LoVo (cell line): ENCODE measurements at places on chromosomes 3 and 15.

DNA sequence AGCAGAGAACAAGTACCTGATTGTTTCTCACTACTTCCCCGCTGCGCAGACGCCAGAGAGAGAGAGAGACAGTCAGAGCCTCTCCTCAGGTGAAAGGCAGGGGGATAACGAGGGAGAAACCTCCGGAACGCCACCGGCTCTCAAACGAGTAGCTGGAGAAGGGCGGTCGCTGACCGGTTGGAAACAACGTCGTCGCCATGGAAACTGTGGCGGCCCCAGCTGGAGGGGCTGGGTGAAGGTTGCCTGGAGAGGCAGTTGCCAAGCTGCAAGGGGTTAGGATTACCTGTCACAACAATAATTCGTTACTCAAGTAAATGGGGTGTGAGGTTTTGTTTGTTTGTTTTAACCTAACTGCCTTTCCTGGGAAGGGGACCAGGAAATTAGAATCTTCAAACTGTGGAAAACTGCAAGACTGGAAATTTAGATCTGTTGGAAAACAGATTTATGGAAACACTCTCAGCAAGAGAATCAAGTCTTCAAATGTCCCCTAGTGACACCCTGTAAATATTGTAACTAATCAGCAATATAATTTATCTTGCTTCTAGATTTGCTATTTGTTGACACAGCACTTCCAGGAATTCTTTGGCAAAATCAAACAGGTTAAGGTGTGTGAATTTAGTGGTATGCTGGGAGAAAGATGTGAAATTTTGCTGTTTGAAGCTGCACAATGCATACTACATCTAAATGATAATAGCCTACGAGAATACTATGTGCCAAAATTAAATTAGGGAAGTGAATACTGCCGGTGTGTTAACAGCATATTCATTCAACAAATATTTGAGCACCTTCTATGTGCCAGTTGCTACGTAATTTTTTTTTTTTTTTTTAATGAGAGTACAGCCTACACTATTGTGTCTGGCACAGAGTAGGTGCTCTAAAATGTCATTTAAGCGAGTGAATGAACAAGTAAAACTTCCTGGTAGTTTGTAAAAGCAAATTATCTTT lies at the start of gene DNAH12:
TSS of gene DNAH12 (minus strand) at position 164 of the 945 bp plus-strand sequence. CDS start 1,474 bp downstream, outside the sequence.
- peak; percentile 25 for DNase-seq

GRCh38 chr15:51377038-51377786 lies 35.8 kb downstream of the GLDN start:
- no peak for DNase-seq

GRCh38 chr3:42778644-42779043 lies 5.6 kb upstream of the CCDC13 start:
- no peak for DNase-seq

DNA sequence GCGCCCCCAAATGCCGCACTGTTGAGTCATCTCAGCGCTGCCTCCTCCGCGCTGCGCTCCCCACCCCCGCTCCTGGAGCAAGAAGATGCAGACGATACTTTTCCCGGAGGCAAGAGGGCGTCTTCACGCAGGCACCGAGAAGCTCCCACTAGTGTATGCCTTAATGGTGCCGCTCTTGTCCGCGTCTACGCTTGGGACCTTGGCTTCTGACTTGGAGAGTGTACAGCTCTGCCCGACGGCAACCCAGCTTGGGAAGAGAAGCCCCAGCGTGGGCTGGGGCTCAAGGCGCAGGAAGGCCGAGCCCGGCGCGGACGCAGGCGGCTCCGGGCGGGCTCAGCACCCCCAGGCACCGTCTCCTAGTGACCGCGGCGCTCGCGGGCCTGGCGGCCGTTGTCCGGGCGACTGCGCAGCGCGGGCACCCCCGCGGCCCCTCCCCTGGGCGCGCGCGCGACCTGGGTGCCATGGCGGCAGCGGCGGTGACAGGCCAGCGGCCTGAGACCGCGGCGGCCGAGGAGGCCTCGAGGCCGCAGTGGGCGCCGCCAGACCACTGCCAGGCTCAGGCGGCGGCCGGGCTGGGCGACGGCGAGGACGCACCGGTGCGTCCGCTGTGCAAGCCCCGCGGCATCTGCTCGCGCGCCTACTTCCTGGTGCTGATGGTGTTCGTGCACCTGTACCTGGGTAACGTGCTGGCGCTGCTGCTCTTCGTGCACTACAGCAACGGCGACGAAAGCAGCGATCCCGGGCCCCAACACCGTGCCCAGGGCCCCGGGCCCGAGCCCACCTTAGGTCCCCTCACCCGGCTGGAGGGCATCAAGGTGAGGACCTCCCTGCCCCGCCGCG lies at the start of gene P4HTM:
TSS of gene P4HTM (plus strand) at position 446 of the 840 bp plus-strand sequence. CDS start at position 462, 16 bp downstream.
- peak; percentile 90 for DNase-seq

GRCh38 chr3:69180869-69181591 lies 58.6 kb upstream of the LMOD3 start:
- no peak for DNase-seq

DNA sequence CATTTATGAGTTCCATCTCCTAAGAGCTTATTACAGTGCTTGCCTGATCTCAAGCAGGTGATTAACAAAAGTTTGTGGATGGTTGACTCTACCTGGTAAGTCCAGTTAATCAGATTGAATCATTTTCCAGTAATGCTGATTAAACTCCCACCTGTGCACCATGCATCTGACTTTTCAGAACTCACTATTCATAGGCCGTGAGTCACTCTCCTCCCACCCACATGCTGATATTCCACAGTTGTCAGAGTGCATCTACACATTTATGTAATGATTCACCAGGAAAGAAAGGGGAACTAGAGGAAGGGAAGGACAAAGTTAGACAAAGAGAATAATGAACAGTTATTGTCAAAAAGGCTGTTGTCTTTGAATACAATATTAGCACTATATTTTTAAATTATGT lies 106.2 kb upstream of the UBE3A start:
- DNase-seq, result no peak

GRCh38 chr3:43587303-43587702 lies 34.5 kb downstream of the ANO10 start:
- DNase-seq, result no peak

DNA sequence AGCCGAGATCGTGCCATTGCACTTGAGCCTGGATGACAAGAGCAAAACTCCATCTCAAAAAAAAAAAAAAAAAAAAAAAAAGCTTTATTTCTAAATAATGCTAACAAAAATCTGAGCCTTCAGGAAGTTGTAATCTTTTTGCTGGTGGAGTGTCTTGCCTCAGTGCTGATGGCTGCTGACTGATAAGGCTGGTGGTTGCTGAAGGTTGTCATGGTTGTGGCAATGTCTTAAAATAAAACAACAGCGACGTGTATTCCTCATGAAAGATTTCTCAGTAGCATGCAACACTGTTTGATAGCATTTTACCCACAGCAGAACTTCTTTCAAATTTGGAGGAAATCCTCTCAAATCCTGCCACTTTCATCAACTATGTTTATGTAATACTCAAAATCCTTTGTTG lies 77.4 kb upstream of the PTPRG start:
- no peak for DNase-seq

DNA sequence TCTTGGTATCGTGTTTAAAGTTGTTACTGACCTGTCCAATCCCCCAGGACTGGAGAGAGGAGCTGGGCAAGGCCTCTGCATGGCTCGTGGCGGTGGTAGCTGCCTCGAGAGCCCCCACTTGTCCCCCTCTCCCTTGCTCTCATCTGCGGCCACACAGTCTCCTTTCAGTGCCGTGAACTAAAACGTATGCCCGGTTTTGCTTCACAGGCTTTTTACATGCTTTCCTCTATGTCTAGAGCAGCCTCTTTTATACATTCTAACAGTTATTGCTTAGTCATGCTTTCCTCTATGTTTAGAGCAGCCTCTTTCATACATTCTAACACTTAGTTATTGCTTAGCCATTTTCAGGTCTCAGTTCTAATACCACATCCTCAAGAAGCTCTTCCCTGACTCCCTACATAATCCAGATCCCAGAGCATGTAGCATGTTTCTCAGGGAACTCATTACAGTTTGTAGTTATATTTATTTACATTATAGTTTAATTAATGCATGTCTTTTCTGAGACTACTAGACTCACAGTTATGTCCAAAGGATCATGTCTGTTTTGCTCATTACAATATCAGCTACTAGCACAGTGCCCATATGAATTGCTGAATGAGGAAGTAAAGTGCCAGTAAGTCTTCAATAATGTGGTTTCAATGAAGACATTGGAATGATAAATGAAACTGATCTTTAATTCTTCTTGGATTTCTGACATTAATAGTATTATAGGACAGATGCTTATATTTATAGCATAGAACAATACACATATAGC lies 66.5 kb upstream of the TBL1XR1 start:
- no peak for DNase-seq

- no peak for DNase-seq
These were observed 117.7 kb downstream of the IMPG2 start for GRCh38 chr3:101202640-101203039.

- DNase-seq, result peak; percentile 50
These were observed 517.3 kb downstream of the MECOM start for GRCh38 chr3:169146179-169146665.

DNA sequence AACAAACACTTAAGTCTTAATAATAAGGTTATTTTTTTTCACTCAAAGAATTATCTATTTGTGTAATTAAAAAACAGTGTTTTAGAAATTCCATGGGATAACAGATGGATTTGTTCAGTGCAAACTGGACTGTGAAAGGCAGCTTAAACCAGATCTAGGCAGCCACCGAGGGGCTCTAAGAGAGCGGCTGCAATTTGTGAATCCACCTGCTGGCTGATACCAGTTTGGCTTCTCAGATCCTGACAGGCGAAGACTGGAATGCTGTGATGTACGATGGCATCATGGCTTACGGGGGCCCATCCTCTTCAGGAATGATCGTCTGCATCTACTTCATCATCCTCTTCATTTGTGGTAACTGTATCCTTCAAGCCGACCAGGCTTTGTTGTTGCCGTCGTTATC lies 119.6 kb downstream of the CHDH start:
- DNase-seq, result no peak

GRCh38 chr3:9590282-9590791 lies 36.7 kb upstream of the LHFPL4 start:
- DNase-seq, result no peak

DNA sequence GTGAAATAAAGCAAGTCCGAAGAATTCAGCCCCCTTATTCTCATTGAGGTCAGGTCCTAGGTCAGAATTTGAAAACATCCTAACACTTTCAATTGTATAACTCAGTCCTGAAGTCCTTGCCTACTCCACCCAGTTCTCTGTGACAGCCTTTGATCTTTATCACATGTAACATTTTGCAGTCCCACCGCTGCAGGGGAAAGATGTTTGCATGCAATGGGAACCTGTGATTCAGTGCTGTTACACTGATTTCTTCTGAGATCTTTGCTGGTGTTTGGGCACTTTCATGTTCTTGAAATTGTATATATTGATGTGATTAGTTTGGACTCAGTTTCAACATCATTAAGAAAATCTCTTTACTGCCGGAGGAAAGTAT lies 18.0 kb upstream of the SECISBP2L start:
- no peak for DNase-seq

DNA sequence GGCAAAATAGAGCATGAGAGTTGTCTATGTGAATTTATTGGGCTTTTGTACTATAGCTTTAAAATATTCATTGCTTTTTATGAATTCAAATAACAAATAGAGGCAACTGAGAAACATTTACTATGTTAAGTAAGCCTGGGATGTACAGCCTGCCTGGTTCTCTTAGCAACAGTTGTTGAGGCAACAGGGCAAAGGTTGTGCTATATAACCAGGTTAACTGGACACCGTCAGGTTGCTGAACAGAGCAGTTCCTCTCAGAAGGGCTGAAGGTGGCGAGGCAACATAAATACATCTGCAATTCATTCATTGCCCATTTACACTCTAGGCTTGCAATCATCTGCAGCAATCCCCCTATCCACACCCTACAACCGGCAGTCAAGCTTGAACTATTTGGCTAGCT lies 78.2 kb downstream of the GTF2E1 start:
- DNase-seq, result no peak

DNA sequence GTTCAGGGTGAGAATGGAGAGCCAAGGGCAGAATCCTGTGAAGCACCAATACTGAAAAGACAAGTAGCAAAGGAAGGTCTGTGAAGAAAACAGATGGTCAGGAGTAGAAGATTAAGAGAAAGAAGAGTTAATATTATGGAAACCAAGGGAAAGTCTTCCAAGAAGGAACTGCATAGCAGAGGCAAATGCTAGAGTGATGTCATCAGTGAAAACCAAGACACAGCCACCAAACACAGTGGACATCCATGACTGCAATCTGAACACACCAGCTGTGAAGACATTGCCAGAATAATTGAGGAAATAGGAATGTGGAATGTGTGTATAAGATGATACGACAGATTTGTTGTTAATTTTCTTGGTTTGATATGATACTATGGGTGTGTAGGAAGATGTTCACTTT lies 26.8 kb upstream of the ZBTB38 start:
- DNase-seq, result no peak

DNA sequence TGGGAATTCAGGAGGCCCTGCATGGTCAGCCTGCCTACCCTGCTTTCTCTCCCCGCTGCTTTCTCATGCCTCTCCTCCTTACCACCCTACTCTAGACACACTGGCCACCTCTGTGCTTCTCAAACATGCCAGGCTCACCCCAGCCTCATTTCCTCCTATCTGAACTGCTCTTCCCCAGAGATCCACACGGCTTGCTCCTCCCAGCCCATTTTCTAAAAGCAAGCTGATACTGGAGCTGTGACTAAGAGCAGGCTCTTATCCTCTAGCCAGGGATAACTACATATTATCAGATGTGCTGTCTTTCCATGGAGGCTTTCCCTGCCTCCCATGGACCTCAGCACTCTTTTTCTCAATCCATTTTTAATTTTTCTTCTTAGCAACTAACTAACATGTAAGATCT lies 85.9 kb downstream of the BOC start:
- no peak for DNase-seq

GRCh38 chr15:61974759-61975158 lies 85.5 kb downstream of the VPS13C start:
- peak; percentile 5 for DNase-seq

DNA sequence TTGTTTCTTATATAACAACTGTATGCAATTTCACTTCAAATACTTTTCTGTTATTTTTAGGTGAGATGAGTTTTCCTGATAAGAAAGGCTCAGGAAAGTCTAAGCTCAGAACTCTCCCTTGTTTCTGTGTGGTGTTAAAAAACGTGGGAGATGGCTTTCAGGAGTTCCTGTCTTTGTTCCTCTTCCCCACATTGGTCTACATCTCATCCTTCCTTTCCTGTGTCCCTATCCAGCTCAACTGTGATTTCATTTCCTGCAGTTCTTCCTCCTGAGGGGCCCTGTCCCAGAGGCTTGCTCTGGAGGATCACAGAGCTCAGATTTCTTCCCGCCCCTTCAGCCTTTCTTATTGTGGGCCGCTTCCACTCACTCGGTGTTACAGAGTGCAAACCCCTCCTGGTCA lies 11.2 kb downstream of the SEC13 start:
- no peak for DNase-seq

DNA sequence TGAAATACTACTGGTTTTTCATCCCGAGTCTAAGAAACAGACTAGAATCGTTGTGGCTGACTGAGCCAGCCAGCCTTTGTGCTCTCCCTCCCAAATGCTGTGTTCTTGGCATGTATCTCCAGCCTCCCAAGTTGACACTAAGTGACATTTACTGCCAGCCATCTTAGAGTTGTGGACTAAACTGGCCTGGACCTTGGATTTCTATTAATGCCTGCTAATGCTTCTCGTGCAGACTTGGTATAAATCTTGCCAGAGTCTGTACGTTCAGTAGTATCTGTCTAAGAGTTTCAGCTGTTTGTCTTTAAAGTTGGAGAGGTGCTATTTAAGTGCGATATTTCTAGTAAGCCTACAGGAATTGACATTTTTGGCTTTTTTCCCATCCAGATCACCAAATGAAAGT lies 166.6 kb upstream of the BHLHE40 start:
- DNase-seq, result no peak
